ENCODE measurements at places on chromosomes 4 and X. TPM values are rescaled to one million over a fixed set of nuclear protein-coding genes. Genes with fewer than 3 reads are reported as not detected.

Gene GPR34
- not detected for total RNA-seq

Gene LUZP4
- not detected for total RNA-seq

Gene MAGEB3
- not detected for total RNA-seq

Gene TMPRSS11A
- not detected for total RNA-seq

Gene DNAAF6
- total RNA-seq: not detected

Gene SORBS2
- 188 TPM for total RNA-seq

Gene PCDH18
- total RNA-seq: 0.13 TPM

Gene SPP1
- total RNA-seq: 0.10 TPM

Gene TGIF2LX
- not detected for total RNA-seq

Gene RTL9
- total RNA-seq: not detected

Gene DRD5
- not detected for total RNA-seq

Gene PPP1R2C
- total RNA-seq: not detected

Gene GPR119
- not detected for total RNA-seq

Gene MBTPS2
- total RNA-seq: 6.9 TPM

Gene HPGD
- not detected for total RNA-seq

Gene RPS6KA6
- 0.15 TPM for total RNA-seq

Gene SERPINA7
- total RNA-seq: not detected

Gene MAGED1
- 77.5 TPM for total RNA-seq

Gene FAM47B
- total RNA-seq: not detected

Gene HCCS
- total RNA-seq: 18.6 TPM

Gene CT45A2
- not detected for total RNA-seq

Gene FAT4
- 19.2 TPM for total RNA-seq

Gene AMMECR1
- 4.7 TPM for total RNA-seq

Gene HMX1
- not detected for total RNA-seq

Gene CXXC4
- not detected for total RNA-seq

Gene MSANTD1
- 0.10 TPM for total RNA-seq

Gene STS
- total RNA-seq: 9.4 TPM

Gene BEX5
- 3.5 TPM for total RNA-seq

Gene BEX2
- total RNA-seq: 0.73 TPM

Gene GPR82
- not detected for total RNA-seq

Gene PSAPL1
- total RNA-seq: not detected

Gene CAPN6
- total RNA-seq: not detected

Gene H2BW2
- not detected for total RNA-seq

Gene RAB9B
- total RNA-seq: 0.13 TPM

Gene TRMT44
- 9.0 TPM for total RNA-seq

Gene DKK2
- not detected for total RNA-seq

Gene CD38
- 4.5 TPM for total RNA-seq

Gene SMIM10
- 1.5 TPM for total RNA-seq

Gene FGFRL1
- total RNA-seq: 12.3 TPM

Gene USP26
- total RNA-seq: not detected

Gene DGKK
- not detected for total RNA-seq

Gene AR
- 0.30 TPM for total RNA-seq

Gene SLC16A2
- total RNA-seq: 0.39 TPM

Gene YY2
- 0.49 TPM for total RNA-seq

Gene ARMCX4
- total RNA-seq: 4.5 TPM

Gene HNRNPH2
- total RNA-seq: 48.9 TPM
